ENCODE measurements at places on chromosomes 12 and 14.

- DNase-seq = no peak
Measured at GRCh38 chr12:89166525-89166934, 185.8 kb downstream of the DUSP6 start.

DNA sequence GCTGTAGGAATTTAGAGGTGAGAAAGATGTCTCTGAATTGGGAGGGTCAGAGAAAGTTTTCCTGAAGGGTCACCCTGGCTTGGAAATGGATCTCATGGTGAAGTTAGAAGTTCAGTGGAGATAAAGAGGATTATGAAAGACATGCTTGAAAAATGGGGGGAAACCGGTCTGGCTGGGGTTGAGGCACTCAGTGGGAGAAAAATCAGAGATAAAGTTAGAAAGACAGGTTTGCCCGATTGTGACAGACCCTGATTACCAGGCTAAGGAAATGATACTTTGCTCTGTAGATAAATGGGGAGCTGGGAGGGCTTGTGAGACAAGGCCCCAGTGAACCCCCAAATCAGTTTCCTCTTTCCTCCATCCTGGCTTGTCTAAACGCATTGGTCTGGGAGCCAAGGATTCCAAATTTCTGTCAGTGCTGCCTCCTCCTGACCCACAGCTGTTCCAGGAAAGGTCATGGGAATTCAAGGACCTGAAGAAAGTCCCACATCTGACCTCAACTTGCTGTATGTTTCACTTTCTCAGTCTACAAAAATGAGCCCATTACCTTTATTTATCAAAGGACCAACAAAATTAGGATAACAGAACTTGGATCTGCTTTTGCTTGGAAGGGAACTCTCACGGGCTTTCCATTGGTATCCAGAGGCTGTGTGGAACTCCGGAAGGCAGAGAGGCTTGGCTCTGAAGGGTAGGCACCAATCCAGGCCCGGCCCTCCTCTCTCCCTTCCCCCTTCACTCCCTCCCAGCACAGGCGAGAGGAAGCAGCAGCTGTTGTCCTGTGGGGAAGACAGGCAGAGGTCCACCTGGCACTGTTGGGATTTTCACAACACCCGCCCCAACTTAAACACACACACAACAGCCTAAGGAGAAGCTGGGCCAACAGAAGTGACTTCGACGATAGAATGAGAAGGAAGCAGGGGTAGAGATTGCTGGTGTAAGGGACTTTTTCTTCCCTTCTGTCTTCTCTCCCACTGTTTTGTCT lies 3.4 kb upstream of the RNASE7 start:
- DNase-seq = peak; percentile 54

GRCh38 chr14:57122129-57122528 lies 146.6 kb downstream of the EXOC5 start:
- DNase-seq = no peak

- DNase-seq = no peak
Measured at GRCh38 chr14:74492776-74493342, at the start of gene NPC2. Gene NPC2, minus strand, starts transcription at chr14:74493305. Its CDS starts 31 bp downstream, at chr14:74493274.

GRCh38 chr14:64541972-64542835 lies 1.7 kb downstream of the HSPA2 start:
- no peak for DNase-seq

GRCh38 chr12:5017638-5018348 lies 25.9 kb upstream of the KCNA5 start:
- DNase-seq = no peak

DNA sequence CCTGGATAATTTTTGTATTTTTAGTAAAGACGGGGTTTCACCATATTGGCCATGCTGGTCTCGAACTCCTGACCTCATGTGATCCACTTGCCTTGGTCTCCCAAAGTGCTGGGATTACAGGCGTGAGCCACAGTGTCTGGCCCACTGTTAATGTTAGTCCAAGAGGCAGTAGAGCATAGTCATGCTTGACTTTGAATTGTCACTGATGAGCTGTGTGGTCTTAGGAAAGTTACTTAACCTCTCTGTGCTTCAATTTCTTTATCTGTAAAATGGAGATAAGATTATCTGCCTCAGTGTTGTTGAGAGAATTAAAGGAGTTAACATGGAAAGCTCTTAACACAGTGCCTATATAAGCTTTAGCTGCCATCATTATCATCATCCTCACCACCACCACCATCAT lies 78.1 kb downstream of the TBX3 start:
- DNase-seq = no peak

- no peak for DNase-seq
Measured at GRCh38 chr12:78473136-78473535, 391.4 kb upstream of the SYT1 start.
